Panc1 (cell line): ENCODE measurements at places on chromosomes 7 and 10.
A peak's percentile ranks its signal among the peaks of the same experiment; 100 is the strongest.

- DNase-seq: peak; percentile 13
These were observed 95.7 kb downstream of the DNAJB6 start for GRCh38 chr7:157432541-157432956.

DNA sequence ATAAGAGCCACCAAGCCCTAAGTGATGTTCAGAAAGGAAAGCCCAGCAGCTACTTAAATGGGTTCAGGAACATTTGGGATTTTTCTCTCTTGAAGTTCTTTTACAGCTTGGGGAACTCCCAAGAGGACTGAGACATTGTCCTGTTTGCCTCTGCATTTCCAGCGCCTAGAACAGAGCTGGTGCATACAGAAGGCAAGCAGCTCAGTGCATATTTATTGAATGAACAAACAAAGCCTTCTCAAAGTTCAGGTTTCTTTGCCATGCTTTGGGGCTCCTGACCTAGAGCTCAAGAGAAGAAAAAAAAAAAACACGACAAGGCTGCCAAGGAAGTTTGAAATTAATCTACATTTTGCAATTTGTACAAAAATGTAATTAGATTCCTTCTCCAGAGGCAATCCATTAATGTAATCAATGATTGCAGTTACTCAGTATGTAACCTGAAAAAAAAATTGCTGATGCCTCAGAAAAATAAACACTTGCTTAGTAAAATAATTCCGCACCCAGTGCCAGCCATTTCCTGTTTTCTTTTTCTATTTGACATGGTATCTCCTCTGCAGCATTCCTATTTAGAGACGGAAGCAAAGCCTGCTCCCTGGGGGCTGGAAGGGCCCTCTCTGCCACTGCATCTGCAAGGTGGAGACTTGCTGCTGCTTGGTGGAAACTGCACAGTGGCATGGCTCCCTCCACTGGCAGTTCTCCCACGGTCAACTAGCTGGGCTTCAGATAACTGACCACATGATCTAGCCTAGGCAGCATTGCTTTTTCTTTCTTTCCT, 157.3 kb downstream of the TMEM178B start:
- no peak for DNase-seq

DNA sequence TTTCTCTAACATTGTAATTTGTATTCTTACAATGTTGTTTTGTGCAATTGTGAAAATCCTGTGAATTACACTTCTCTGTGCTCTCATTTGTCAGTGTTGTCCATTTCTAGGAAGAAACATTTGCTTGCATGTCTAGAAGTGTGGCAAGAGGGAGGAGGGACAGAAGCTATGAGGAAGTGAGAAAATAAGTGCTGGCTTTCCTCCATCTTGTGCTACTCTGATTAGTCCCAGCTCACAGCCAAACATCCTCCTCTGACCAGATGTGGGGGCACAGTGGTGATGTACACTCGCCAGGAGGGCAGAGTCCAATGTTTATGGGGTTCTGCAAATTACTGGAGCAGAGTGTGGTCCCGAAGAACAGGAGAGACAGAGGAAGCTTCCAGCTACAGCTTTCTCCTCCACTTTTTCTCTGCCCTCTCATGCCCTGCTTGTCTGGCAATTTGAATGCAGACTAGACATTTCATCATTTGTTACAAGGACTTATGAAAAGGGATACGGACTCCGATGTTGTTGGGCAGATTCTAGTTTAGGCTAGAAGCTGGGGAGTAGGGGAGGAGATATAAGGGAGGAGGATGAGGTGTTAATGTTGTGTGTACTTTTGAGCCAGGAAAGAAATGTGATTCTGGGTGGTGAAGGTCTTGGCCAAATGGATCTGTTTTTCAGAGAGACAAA, 131.0 kb upstream of the C1GALT1 start:
- DNase-seq: no peak

GRCh38 chr10:35351021-35351420, 14.7 kb downstream of the CCNY start:
- DNase-seq: no peak

- peak; percentile 35 for DNase-seq
These were observed 11.4 kb downstream of the NPVF start for GRCh38 chr7:25216837-25217236.

DNA sequence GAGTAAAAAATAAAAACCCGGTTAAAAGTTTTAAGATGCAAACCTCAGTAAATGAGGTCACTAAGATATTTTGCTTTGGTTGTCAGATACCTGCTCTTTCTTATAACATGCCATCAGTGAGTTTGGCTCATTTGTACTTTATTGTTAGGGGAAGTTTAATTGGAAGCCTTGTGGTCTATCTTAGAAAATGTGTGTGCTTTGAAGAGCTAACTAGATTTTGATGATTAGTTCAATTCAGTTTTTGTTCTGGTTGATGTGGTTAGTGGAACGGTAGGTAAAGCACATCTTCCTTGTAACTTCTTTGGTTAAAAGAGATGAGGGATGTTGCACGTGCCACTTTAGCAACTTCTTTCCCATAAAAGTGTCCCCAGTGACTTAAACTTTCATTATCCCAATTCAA, 353.4 kb upstream of the GALNT17 start:
- no peak for DNase-seq

- peak; percentile 13 for DNase-seq
These were observed 24.4 kb upstream of the ASAH2 start for GRCh38 chr10:50275650-50276235.

- DNase-seq: no peak
These were observed 110.1 kb downstream of the JMJD1C start for GRCh38 chr10:63355682-63356081.

DNA sequence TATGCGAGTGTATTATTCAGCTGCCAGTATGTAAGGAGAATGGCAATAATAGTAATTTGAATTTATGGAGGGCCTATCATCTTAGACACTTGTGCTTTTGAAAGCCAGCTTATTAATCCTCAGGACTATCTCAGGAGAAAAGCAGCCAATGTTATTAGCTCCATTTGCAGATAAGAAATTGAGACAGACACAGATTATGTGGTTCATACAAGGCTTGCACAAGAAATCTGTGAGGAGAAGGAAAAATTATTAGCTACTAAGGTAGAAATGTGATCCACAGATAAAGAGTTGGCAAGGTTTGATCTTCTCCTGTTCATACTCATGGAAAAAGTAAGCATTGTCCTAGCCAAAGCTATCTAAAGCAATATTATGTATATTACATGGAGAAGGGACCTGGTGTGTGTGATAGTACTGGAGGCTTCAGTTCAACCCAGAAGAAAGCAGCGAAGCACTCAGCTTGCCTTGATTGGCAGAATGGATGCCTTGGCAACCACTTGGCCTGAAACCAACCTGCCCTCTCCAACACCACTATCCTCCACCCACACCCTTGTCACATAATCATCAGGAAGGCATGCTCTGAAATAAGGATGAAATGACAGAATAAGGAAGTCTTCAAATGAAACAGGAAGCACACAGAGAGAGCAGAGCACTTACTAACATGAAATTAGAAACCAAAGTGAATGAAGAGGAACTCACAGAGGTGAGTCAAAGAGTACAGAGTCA, 18.0 kb downstream of the MACC1 start:
- no peak for DNase-seq

- DNase-seq: no peak
These were observed 110.7 kb upstream of the CARD11 start for GRCh38 chr7:3154317-3154716.

DNA sequence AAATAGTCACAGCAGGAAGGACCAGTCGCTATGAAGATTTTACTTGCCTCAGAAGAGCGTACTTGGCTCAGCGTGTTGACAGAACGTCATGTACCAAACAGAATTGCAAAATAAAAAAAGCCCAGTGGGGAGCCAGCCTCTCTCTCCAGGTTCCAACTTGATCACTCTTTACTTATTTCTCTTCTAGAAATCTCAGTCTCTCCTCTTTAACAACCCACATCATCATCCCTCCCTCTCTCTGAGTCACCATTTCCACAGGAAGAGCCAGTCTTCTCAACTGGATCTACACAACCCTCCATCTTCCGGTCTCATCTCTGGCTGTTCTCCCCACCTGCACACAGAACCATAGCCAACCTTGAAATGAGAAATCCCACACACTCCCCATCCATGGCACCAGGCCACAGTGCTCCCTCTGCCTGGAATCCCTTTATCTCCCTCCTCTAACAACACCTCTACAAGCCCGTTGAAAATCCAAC, 718.3 kb downstream of the GRID1 start:
- no peak for DNase-seq

DNA sequence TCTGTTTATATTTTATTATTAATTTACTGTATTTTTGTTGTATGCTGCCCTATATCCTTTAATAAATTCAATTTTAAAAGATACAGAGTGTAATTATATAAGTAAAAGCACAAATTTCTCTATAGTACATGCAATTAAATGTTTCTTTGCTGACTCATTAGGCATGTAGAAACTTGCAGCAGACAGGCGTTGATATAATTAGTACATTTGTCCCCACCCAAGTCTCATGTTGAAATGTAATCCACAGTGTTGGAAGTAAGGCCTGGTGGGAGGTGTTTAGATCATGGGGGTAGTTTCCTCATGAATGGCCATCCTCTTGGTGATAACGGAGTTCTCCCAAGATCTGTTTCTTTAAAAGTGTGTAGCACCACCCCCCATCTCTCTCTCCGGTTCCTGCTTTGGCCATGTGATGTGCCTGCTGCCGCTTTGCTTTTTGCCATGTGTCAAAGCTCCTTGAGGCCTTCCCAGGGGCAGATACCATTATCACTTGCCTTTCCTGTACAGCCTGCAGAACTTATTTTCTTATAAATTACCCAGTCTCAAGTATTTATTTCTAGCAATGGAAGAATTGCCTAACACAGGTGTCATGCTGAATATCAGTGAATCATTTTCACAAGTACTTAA, 63.7 kb downstream of the TSPAN12 start:
- DNase-seq: no peak

DNA sequence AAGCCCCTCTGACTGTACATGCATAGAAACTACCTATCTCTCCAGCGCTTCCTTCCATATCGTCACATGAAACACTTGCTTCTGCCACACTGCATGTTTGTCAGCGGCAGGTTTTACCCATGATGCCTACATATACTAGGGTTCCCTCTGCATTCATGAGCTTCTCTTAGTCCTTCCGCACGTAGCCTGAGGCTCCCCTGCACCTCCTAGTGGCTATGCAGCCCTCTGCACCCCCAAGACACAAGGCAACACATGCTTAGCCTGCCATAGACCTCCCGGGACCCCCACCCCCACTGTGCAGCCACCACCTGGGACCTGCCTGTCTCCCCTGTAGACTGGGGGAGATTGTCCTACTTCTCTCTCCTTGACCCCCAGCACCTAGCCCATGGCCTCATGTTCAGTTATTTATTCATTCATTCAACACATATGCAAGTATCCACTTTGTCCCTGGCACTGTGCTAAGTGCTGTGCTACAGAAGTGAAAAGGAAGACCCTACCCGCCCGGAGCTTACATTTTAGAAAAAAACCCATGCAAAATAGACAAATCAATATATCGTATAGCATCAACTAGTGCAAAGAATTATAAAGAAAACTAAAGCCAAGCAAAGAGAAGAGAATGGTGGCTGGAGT, 23.5 kb downstream of the TMEM273 start:
- DNase-seq: peak; percentile 7

- no peak for DNase-seq
These were observed 58.7 kb downstream of the INPP5F start for GRCh38 chr10:119784340-119785067.

- no peak for DNase-seq
These were observed 140.6 kb downstream of the PTPN20 start for GRCh38 chr10:47051741-47052238.

GRCh38 chr7:128398016-128398840, 11.6 kb downstream of the IMPDH1 start:
- DNase-seq: peak; percentile 45

- DNase-seq: no peak
These were observed 21.8 kb upstream of the PTPRN2 start for GRCh38 chr7:158609313-158609974.

DNA sequence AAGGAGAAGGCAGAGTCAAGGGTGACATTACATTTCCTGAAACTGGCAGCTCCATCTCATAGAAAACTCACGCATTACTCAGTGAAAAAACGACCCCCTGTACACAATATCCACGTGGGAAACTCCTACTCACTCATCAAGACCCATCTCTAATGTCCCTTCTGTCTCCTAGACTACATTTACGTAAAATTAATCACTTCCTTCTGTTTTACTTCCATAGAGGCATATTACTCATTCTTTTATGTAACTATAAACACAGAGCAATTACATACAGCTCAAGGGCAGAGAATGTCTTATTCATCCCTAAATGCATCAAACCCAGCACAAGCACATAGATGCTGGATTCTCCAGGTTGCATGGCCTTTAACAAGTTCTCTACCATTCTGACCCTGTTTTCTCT, 281.8 kb downstream of the KCNMA1 start:
- peak; percentile 86 for DNase-seq
